ENCODE measurements at places on chromosomes 7 and 10.

GRCh38 chr7:87561102-87561501, 39.6 kb downstream of the ABCB1 start:
- no peak for DNase-seq

DNA sequence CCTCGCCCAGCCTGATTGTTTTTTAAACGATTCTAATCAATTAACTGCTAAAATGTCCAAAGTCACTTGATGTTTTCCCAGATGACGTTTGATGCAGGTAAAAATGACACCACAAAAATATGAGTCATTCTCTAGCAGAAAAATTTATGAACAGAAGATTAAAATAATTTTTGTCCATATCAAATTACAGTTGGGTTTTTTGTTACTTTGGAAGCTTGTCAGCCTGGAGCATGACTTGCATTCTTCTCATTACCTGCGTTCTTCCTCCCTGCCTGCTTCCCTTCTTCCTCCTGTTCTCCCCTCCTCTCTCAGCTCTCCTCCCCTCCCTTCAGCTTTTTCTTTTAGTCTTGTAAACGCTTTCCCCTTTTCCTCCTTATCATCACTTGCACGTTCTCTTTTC, 18.7 kb downstream of the IL15RA start:
- DNase-seq = no peak

GRCh38 chr7:576524-577277, 57.1 kb upstream of the PDGFA start:
- DNase-seq = no peak

- DNase-seq = peak; percentile 9
These were observed 305.8 kb upstream of the IGFBP3 start for GRCh38 chr7:46226860-46227259.

- DNase-seq = no peak
These were observed 9.6 kb downstream of the KAZALD1 start for GRCh38 chr10:101071267-101071884.

DNA sequence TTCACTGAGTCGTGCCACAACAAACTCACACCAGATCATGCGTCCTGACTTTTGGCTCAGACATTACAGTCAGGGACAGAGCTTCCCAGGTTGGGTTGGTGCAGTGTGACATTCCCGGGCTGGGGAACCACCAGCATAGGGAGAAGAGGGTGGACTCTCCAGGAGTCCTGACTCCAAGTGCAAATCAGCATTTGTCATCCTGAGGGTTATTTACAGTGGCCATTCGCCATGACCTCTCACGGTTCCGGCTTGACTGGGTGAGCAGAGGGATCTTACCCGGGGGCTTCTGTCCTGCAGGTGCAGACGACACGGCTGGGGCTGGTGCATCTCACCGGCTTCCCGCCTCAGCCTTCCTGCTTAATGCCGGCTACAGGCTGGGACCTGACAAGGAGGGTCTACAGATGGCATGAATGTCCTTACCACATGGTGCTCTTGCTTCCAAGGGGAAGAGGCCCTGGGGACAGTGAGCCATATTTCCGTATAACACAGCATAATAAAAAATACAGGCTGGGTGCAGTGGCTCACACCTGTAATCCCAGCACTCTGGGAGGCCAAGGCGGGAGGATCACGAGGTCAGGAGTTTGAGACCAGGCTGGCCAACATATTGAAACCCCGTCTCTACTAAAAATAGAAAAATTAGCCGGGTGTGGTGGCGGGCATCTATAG, 12.5 kb upstream of the INTS1 start:
- no peak for DNase-seq

GRCh38 chr10:29957236-29957635, 102.2 kb downstream of the JCAD start:
- no peak for DNase-seq

Data from fibroblast of gingiva (primary cell).